ENCODE measurements at places on chromosomes 3 and 15. TPM values are rescaled to one million over a fixed set of nuclear protein-coding genes. Genes with fewer than 3 reads are reported as not detected.
A peak's percentile ranks its signal among the peaks of the same experiment; 100 is the strongest.

GRCh38 chr3:66411474-66411873, 89.3 kb downstream of the LRIG1 start:
- no peak for DNase-seq

DNA sequence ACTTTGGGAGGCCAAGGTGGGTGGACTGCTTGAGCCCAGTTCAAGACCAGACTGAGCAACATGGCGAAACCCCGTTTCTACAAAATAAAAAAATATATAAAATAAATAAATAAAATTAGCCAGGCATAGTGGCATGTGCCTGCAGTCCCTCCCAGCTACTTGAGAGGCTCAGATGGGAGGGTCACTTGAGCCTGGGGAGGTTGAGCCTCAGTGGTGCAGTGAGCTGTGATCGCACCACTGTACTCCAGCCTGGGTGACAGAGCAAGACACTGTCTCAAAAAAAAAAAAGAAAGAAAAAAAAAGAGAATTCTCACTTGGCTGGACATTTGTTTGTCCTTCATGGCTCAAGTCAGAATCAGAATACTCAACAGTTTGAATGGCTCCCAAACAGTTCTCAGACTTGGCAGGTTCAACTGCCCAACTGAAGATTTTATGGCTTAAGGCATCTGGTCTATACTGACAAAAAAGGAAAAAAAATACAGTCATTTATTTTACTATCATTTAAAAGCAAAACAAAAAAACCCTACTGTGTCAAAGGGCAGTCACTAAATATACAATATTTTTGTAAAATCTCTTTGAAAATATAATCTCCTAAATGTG, 106.6 kb downstream of the FBXL22 start:
- no peak for DNase-seq

GRCh38 chr3:33645060-33645647, 72.9 kb downstream of the CLASP2 start:
- peak; percentile 26 for DNase-seq

The NEIL1 gene
- 5.8 TPM for total RNA-seq

DNA sequence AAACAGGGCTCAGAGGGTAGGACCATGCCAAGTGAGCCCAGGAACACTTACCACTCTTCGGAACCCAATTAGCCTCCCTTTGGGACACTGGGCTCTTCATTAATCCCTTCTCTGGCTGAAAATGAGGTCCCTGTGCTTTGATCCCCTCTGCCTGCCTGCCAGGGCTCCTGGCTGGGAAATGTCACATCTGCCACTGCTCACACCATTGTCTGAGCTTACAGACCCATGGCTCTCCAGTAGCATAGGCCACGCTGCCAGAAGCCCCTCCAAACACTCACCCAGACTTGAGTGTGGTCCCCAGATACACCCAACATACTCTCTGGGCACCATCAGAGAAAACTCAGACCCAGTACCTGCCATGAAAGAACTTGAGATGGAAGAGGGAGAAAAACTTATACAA, 287.3 kb downstream of the XXYLT1 start:
- DNase-seq = no peak

The GLDN gene
- not detected for total RNA-seq

The CYP1A1 gene
- total RNA-seq = 3.4 TPM

DNA sequence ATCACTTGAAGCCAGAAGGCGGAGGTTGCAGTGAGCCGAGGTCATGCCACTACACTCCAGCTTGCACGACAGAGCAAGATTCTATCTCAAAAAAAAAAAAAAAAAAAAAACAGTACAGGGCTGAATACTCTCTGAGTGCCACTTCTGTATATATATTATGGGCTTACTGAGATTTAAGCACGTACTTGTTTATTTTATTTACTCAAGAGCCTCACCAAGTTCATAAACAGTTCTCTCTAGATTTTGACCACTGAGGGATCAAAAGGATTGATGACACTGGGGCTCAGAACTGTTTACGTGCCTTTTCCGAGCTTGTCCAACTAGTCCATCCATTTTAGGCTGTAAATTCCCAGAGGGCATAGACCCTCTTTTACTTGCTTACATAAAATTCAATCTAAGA, 81.5 kb downstream of the FRMD4B start:
- DNase-seq = no peak

GRCh38 chr3:126848991-126849390, 133.9 kb upstream of the PLXNA1 start:
- no peak for DNase-seq

DNA sequence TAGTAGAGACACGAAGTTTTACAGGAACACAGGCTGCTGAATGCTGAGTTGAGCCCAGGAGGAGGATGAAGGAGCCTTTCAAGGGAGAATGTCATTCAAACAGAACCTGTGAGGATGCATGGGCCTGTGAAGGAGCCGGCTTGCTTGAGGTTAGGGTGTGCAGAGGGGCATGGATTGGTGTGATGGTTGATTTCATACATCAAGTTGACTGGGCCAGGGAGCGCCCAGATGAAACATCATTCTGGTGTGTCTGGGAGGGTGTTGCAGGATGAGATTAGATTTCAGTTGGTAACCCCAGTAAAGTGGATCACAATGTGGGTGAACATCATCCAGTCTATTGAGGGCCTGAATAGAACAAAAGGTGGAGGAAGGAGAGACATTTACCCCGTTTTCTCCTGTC, 243.6 kb downstream of the EDEM1 start:
- DNase-seq = no peak

- DNase-seq = no peak
Measured at GRCh38 chr3:143551761-143552160, 296.5 kb downstream of the SLC9A9 start.

The MASP1 gene
- not detected for total RNA-seq

DNA sequence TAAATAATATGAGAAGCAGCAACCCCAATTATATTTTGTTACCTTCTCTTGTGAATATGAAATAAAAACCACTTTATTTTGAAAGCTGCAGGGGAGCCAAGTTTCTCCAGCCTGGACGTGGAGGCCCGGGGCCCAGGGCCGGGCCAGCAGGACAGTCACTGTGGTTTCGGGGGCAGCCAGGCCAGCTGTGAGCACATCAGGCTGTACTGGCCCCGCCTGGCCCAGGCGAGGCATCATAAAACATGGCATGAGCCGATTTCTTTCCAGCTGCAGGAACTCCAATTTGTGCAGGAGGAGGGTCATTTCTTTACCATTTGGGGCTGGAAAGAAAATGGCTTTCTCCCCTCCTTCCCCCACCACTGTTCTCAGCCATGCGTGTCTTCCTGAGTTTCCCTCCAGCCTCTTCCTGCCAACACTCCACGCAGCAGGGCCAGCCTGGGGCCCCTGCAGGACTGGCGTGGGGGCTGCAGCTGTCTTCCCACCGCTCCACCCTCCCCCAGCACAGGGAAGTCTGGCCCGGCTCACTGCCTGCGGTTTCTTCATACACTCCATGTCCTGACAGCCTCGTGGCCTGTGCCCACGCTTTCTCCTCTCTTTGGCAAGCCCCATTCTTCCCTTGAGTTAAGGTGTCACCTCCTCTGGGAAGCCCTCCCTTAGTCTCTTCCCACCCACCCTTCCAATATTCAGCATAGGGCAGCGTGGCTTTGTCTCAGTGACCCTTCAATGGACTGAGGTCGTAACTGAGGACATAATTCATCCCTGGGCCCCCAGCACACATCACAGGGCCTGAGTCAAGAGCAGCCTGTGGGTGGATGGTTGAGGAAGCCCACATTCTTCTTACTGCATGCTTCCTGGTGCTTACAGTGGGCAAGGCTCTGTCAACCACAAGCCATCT, 135.8 kb downstream of the CHSY1 start:
- DNase-seq = no peak

The CHL1 gene
- not detected for total RNA-seq

DNA sequence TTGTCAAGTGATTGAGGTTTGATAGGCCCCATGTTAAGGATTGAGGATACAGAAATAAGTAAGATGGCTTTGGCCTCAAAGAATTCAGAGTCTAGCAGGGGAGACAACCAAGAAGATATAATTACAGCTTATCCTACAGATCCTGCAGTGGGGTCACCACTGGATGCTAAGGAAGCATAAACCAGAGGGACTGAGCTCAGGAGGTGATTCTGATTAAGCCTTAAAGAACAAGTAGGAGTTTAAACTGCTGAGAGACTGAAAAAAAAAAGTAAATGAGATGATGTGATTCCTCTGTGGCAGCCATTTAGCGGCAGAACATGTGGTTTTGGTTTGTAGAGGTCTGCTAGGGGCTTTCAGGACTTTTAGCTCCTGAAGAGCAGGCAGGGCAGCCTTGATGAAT, 72.1 kb upstream of the ROPN1 start:
- DNase-seq = no peak

The GPR149 gene
- total RNA-seq = not detected

DNA sequence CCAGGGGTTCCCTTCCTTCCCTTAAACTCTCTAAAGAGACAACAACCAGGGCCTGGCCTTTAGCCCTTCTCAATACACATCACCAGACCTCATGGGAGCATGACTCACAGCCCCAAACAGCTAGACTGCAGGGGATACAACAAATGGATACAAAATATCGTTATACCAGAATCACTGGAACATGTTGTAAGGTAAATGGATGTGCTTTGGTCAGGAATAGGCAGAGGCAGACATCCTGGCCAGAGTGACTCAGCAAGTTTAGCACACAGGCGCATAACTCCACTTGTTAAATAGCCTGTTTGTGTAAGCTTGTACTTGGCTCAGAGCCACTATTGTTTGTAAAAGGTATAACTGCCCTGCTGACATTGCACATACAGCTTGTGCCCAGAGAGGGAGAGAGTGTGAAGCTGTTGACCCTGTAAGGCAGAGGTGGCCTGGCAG, 18.3 kb downstream of the TMED3 start:
- DNase-seq = no peak

DNA sequence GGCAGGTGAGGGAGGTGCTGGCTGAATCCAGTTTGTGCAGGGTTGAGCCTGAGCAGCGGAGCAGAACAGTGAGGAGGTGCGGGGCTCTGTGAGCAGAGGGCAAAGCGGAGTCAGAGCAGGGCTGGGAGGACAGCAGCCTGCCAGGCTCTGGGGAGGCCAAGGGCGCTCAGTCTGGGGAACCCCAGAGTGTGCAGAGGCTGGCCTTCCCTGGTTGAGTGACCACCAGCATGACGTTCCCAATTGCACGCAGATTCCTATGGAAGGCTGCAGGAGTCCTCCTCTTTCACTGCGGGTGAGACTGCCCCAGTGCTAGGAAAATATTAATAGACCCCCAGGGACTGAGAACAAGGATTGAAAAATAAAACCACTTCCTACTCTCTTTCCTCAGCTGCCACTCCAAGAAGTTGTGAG, 13.2 kb downstream of the MRAS start:
- no peak for DNase-seq

DNA sequence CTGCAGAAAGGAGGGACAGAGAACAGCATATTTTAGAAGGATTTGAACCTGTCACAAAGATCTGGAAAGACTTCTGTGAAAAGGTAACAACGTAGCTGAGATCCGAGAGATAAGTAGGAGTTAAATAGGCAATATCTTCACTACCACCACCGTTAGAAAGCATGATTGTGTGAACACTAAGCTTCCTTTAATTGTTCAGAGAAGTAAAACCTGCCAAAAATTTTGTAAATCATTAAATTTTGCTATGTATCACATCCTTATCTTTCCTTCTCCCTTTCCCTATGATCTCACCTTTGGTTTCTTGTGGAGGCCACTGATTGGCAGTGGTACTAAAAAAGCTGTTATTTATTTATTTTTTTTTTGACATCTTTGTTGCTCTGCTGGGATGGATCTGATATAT, 346.9 kb downstream of the NLGN1 start:
- DNase-seq = no peak

DNA sequence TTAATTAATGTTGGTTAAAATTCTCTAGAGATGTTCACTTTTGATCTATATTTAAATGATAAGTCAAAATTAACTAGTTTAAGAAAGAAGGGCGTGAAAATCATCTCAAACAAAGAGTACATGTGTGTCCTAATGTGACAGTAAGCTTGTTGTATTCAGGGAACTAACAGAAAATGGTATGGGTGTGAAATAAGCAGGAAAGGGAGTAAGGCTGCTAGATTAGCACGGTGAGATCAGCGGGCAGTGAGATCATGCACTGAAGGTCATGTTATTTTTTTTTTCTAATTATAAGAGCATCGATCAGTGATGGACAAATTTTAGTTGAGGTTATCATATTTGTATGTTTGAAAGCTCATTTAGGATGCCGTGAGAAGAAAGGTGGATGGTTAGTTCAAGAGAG, 430.8 kb downstream of the DIPK2A start:
- no peak for DNase-seq

DNA sequence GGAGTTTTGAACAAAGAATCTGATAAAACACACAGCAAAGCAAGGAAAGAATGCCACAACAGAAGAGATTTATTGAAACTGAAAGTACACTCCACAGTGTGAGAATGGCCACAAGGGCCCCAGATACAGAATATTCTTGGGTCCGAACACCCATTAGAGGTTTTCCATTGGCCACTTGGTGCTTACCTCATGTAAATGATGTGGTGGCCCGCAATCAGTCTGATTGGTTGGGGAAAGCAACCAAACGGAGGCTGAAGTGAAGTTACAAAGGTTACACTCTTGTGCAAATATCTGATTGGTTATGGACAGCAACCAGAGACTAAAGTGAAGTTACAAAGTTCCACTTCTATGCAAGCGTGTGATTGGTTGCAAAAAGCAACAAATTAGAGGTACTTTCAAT, 20.4 kb downstream of the NSUN3 start:
- no peak for DNase-seq

DNA sequence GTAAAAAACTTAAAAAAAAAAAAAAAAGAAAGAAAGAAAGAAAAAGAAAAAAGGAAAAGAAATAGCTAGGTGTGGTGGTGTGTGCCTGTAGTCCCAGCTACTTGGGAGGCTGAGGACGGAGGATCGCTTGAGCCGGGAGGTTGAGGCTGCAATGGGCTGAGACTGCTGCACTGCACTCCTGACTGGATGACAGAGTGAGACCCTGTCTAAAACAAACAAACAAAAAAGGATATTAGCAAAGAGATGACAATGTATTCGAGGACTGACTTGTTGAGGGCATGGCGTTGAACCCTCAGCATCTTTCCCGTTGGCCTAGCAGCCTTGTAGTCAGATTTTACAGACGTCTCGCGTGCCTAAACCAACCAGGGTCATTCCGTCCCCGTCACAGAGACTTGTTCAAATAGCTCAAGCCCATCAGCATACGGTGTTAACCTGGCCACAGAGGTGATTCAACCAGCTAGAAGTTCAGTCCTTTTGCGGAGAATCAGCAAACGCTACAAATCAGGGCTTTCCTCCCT, 528 bp upstream of the NIT2 start:
- DNase-seq = no peak

DNA sequence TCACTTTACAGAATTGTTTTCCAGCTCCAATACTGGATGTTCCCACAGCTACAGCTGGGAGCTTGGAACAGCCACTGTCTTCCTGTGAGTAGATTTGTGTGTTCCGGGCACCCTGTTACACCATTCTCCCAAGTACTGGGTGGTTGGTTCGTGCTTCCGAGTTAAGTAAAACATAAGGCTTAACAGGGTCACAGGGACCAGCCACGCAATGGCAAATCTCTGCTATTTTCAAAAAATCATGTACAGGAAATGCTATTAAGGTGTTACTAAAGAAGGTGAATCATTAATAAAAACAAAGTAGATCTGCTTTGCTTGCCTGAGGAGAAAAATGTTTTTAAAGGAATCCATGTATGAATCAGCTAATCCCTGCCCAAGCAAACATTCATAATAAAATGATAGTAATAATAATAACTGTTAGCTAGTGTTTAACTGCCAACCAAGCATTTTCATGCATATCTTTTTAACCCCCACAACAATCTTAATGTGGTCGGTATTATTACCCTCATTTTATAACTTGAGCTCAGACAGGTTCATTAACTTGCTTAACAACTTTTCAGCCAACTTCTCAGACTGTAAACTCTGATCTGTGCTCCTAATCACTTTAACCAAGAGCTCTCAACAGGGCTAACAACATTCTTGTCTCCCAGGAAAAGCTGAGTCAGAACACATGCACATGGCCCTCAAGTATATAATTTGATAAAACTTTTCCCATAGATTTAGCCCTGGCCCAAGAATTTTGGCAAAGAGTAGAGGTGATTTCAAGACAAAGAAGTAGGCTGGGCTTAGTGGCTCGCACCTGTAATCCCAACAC, 2.7 kb upstream of the C2CD4A start:
- no peak for DNase-seq
